ENCODE measurements at places on chromosomes 3 and 15.

- no peak for DNase-seq
These were observed 102.4 kb downstream of the MYLK start for GRCh38 chr3:123781571-123782275.

DNA sequence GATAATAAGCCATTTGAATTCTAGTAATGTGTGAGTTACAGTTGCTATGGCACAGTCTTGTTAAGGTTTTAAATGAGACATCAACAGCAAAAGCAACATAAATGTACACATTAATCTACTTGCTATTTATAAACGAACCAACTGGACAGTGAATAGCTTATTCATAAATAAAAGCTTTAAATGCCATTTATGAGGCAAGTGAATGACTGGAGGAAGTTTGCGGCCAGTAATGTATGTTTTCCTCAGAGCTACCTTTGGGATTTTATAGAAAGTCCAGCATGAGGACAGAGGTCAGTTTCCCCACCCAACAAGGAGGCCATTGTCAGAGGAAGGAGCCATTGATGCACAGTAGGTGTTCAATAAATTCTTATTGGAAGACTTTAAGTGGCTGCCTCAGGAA lies 48.0 kb upstream of the PXYLP1 start:
- no peak for DNase-seq

GRCh38 chr15:74956648-74957475 lies at the start of gene RPP25:
TSS of gene RPP25 (minus strand) at chr15:74956772. CDS start at chr15:74956583, 189 bp downstream.
- peak; percentile 58 for DNase-seq

- DNase-seq = peak; percentile 42
These were observed at the start of gene FAM240A for GRCh38 chr3:46612324-46612723. TSS of gene FAM240A (plus strand) at chr3:46612525. CDS start at chr3:46612684, 159 bp downstream.

DNA sequence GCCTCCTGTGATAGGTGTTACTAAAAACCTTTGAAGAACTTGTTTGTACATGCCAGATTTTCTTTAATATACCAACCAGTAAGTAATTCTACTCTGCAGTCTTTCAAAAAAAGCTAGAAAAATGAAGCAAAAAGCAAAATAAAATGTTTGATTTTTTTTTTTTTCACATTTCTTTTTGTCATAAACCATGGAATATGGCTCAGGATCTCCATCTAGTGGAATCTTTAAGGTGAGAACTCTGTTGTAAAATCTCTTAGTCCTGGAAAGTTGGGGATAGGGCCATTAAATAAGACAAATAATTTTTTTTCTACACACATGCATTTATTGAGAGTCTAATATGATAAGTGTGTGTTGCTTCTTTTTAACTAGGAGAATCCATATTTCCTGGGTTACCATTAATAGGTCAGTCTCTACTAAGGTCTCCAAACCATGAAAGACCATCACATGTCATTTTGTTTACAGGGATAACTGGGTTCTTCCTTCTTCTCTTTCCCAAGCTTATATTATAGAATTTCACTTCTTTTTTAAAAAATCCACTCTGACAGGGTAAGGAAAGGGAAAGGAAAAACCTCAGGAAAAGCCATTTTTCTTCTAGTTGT lies 84.6 kb downstream of the SLC9A9 start:
- peak; percentile 34 for DNase-seq

GRCh38 chr15:22831473-22831872 lies 7.0 kb upstream of the NIPA2 start:
- no peak for DNase-seq

GRCh38 chr3:46759239-46760167 lies 41.8 kb upstream of the PRSS50 start:
- DNase-seq = no peak

DNA sequence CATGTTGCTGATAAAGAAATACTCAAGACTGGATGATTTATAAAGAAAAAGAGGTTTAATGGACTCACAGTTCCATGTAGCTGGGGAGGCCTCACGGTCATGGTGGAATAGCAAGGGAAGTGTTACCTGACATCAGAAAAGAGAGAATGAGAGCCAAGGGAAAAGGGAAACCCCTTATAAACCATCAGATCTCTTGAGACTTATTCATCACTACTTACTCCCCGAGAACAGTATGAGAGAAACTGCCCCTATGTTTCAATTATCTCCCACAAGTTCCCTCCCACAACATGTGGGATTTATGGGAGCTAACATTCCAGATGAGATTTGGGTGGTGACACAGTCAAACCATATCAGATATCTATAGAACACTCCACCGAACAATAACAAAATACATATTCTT lies 904.6 kb downstream of the PDCD6IP start:
- DNase-seq = no peak

DNA sequence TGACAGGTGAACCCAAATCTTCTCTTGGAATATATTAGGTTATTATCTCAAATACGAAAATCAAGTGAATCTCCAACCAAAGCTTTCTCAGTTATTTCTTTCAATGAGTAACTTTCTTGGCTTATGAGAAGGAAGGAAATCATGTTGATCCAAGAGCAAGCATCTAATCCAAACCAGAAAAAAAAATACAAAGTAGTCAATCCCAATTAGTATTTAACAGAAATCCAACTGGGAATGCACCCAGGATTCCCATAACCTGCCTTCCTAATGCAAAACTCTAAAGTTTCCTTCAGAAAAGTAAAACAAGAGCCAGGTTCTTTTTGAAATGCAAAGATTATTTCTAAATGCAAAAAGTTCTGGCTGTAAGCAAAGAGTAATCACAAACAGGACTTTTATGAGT lies 289.3 kb downstream of the SHOX2 start:
- DNase-seq = no peak

GRCh38 chr3:103601666-103602065 lies 1166.9 kb downstream of the ZPLD1 start:
- no peak for DNase-seq

Data from midbrain (tissue), 1 donor.